ENCODE measurements at places on chromosomes 11 and 22.

DNA sequence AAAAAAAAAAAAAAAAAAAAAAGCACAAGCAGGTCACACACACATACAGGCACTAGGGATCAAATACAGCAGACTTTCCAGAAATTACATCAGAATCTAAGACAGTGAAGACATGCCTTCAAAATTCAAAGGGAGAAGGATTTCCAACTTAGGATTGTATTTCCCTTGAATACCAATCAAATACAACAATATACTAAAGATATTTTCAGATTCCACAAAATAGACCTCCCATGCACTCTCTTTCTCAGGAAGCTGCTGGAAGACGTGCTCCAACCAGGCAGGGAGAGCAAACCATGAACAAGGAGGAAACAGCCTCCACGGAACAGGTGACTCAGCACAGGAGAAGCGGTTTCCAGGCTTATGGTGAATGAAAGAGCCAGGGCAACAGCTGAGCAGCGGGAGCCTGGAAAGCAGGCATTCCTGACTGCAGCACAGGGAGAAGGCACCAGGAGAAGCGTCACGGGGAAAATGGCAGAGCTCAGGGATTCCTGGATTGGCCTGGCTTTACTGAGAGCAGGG, 32.0 kb downstream of the TMEM184B start:
- DNase-seq = no peak

- no peak for DNase-seq
Measured at GRCh38 chr11:44955015-44955738, 4.5 kb upstream of the TP53I11 start.

- no peak for DNase-seq
Measured at GRCh38 chr22:35206889-35207288, 50.4 kb upstream of the HMGXB4 start.

- no peak for DNase-seq
Measured at GRCh38 chr11:11442791-11443190, 89.7 kb upstream of the CSNK2A3 start.

- no peak for DNase-seq
Measured at GRCh38 chr11:44104481-44105294, 9.2 kb downstream of the EXT2 start.

DNA sequence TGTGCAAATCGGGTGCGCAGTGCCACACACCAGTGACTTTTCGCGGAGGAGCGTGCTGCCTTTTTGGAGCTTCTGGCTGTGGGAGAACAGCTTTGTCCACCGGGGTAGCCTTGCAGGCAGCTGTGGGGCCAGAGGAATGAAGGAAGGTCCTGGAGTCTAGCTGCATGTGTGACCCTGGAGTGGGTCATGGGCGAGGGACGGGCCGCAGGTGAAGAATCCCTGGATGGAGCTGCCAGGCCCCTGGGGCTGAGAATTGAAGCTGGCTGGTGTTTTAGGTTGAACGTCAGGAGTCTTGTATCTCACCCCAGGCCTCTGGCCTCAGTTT, 8.6 kb downstream of the CCND1 start:
- DNase-seq = no peak

DNA sequence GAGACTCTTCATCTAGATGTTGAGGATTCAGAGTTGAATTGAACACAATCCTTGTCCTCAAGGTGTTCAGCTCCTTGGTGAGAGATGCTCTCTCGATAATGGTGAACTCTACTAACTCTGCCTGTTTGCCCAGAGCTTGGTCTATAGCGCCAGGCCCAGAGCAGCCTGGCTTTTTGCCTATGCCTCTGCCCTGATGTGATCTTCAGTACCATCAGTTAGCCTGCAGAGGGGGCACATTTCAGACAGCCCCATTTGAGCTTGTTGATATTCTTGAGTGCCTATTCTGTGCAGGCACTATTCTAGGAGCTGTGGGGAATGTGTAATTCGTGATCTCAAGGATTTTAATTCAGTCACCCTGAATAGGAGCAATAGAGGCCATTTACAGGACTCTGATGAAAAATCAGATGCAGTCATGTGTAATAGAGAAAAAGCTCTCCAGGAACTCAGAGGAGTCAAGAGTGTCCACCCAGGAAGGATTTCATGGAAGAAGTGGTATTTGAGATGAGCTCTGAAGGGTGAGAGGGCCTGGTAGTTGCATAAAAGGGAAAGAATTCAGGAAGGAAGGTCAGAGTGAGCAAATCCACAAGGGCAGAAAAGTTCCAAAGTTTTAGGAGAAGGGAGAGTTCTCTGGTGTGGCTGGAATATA, 19.3 kb downstream of the GTPBP1 start:
- DNase-seq = no peak

GRCh38 chr11:97237151-97237550, 847.3 kb downstream of the JRKL start:
- DNase-seq = no peak

GRCh38 chr11:83024270-83024854, 47.3 kb downstream of the RAB30 start:
- DNase-seq = no peak

All from stimulated activated CD8-positive, alpha-beta memory T cell treated with anti-CD3 and anti-CD28 coated beads, Interleukin-7, amount 100 ng/mL, for 48 hours (primary cell).